ENCODE measurements at places on chromosomes 7 and 10.

- no peak for DNase-seq
Observed at GRCh38 chr7:2629746-2630681, 1.8 kb upstream of the TTYH3 start.

GRCh38 chr10:79331709-79332108, 15.6 kb upstream of the PPIF start:
- peak; percentile 62 for DNase-seq

GRCh38 chr7:135708041-135708440, 19.9 kb downstream of the SLC13A4 start:
- DNase-seq = no peak

GRCh38 chr7:137577184-137577583, 233.7 kb upstream of the PTN start:
- DNase-seq = no peak

- no peak for DNase-seq
Observed at GRCh38 chr7:42014625-42015618, 222.1 kb downstream of the GLI3 start.

DNA sequence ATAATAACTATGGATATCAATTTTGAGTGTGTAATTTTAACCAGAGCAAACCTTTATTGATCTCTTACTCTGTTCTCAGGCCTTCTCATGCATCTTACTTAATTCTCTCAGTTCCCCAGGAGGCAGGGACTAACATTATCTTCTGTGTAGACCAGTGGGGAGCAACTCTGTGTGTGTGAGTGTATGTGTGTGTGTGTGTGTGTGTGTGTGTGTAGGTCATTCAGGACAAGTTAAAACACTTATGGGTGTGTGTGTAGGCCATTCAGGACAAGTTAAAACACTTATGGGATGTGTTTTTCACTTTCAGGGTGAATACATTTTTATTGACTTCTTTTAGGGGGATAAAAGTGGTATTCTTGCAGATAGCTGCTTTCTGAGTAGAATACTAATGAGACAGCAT, 145.0 kb downstream of the ADAM12 start:
- DNase-seq = no peak

DNA sequence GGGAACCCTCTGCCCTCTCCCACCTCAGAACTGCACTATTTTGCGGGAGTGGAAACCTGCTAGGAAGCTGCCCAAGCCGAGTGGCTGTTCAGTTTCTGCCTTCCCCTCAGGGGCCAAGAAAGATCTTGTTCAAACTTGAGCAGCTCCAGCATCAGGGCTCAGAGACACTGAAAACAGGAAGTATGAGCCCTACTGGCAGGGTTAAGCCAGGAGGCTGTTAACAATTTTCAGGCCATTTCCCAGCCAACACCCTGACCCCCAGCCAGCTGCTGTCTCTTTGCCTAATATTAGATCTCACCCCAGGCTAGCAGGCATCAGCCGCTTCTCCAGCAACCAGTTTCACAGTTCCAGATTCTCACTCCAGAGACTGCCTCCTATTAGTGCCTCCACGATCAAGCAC, 9.2 kb downstream of the PLAU start:
- DNase-seq = no peak

DNA sequence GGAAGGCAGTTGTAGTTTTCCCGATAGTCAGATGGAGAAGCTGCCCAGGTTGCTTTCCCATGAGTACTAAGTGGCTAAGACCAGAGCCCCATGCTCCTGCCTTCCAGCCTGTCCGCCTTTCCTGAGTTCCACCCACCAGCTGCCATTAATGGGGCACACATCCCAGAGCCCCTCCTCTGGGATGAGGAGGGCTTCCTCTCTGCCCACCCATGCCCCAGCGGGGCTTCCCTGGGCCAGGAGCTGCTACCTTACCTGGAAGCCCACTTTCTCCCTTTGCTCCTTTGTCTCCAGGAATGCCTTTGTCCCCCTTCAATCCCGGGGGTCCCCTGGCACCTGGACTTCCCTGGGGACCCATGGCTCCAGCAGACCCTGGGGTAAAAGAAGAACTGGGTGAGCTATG, 7.8 kb downstream of the SFTPD start:
- no peak for DNase-seq

DNA sequence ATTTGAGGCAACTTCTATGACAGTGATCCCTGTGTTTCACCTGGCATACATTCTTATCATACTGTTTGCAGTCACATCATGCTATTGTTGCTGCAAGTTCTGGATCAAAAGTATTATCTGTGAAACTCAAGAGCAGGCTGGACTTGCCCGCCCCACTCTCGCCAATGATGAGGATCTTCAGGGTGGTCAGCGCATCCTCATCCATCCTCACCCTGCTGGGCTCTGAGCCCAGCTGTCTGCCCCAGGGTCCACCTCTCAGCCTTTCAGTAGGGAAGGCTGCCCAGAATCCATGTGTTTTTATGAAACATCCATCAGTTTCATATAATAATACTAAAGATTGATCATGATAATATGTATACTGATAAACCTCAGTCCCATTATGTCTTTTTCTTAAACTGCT, 55.4 kb upstream of the KIF5B start:
- DNase-seq = no peak

DNA sequence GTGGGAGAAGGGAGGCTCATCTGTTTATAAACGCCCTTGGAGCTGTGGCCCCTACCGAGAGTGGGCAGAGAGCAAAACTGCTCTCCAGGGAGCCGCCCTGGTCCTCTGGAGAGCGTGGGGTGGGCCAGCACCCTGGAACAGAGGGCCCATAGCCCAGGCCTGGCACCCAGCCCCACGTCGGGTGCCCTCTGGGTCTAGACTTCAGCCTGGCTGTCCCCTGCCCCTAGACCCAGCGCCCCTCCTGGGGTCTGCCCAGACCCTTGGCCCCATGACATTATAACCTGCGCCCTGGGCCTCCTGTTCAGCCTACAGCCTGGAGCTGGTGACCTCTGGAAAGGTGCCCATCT, 24.7 kb downstream of the GET4 start:
- DNase-seq = no peak

- DNase-seq = no peak
Observed at GRCh38 chr7:124388751-124389150, 355.9 kb upstream of the TMEM229A start.

DNA sequence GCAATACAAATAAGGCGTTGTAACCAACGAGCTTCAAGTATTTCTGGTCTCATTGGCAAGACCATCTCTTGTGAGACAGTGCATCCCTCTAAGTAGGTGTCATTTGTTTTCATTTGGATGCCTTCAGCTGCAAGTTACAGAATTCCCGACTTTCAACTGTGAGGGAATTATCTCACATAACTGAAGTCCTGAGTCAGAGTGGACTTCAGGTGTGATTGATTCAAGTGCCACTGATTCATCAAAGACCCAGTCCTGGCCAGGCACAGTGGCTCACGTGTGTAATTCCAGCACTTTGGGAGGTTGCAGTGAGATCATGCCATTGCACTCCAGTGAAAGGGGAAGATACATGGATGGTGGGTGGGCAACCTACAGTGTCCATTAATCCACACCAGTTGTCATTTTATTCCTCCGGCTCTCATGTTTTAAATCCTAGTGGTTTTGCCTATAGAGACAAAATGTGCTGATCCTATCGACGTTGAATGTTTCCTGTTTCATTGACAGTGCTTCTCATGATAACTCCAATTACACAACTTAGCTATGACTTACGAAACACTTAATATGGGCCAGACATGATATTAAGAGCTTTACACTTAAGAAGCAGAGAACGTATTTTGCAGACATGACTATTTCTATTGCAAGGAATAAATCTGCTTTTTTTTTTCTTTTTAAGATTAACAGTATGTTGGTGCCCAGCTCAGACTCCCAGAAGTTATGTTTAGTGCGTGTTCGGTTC, 268.0 kb downstream of the FRMD4A start:
- DNase-seq = no peak

DNA sequence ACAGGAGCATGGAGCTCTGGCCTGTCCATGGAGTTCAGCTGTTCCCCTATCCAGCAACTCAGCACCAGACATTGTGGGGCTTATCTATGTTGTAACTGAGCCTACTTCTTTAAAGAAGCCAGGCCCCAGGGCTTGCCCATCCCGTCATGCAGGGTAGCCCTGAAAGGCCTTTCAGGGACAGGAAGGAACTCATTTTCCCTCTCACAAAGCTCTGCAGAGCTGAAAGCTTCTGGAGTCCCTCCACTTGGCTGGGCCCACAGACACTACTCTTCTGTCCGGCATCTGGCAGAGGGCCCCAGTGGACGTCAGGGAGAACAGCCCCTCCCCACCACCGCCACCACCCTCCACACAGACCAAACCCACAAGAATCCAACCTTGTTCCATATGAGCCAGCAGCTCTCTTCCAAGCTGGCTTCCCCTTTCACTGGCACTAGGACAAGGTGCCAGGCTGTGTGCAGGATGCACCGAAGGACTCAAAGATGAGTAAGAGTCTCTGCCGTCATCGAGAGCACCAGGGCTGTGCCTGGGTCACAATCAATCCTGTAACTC, 33.1 kb downstream of the DENND2A start:
- DNase-seq = no peak

DNA sequence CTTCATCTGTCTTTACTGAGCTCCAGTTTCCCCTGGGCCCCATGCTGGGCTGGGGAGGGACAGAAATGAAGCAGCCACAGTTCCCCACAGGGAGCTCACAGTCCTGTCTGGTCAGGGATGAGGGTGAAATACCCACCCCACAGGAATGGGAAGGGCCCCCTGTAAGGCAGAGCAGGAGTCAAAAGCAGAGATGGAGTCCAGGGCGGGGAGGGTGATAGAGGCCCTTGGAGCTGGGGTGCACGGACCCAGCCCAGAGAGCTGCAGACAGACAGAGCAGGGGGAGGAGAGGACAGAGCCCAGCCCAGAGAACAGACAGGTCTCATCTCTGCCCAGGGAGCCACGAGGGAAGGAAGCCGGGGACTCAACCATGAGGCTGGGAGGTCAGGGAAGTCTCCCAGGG, 34.9 kb upstream of the ZNF488 start:
- no peak for DNase-seq

DNA sequence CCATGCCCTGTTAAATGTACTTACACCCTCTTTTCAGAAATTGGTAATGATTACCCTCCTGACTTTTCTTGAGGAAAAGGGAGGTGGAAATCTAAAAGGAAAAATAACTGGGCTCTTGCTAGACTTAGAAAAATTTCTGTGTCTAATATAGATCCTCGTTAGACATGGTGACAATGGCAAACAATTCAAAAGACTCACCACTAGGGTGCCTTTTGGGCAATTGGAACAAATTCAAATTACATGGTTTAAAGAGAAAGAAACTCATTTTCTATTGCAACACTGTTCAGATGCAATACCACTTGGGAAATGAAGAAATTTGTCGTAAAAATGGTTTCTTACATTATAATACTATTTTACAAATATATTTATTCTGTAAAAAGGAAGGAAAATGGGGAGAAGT, 950.1 kb downstream of the GRM8 start:
- no peak for DNase-seq

- no peak for DNase-seq
Observed at GRCh38 chr10:124386186-124387077, 32.3 kb downstream of the OAT start.

GRCh38 chr7:11192506-11192905, 218.8 kb downstream of the PHF14 start:
- no peak for DNase-seq

- no peak for DNase-seq
Observed at GRCh38 chr10:86756511-86757112, at the start of gene BMPR1A. TSS of gene BMPR1A (plus strand) at chr10:86756619. CDS start at chr10:86876019, 119,400 bp downstream.

GRCh38 chr10:126955396-126955795, 50.2 kb downstream of the DOCK1 start:
- no peak for DNase-seq

DNA sequence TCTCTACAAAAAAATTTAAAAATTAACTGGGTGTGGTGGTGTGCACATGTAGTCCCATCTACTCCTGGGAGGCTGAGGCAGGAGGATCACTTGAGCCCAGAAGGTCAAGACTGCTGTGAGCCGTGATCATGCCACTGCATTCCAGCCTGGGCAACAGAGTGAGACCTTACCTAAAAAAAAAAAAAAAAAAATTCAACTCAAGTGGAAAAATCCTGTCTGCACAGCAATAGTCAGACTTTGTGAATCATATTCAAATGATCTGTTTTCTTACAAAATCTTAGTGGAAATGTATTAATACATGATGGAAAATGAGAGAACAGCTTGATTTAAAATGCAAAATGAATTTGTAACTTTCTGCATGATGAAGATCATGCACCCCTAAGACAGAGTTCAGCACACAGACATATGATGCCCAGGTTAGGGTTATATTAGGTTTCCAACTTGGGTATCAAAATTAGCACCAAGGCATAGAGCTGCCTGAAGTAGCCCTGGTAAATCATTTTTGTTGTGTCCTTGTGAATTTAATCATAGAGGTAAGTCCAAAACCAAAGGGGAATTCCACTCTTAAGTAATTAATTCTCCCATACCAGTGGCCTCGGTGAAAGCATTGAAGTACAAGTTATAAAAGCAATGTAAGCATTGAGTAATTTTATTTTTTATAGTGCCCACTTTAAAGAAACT, 93.8 kb downstream of the ADD3 start:
- no peak for DNase-seq

DNA sequence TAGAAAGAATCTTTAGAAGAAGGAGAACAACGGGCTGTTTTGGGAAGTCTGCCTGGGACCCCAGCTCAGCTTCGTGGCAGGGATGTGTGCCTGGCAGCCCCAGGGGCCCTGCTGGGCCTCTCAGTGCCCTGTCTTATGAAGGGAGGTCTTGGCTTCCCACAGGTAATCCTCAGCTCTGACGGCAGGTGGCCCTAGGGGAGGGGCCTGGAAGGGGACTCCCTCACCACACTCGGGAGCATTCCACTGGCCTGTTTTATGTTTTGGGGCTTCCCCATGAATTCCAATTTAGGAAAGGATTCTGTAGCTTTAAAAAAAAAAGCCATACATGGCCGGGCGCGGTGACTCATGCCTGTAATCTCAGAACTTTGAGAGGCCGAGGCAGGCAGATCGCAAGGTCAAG, 3.0 kb upstream of the DMBT1 start:
- no peak for DNase-seq

- DNase-seq = no peak
Observed at GRCh38 chr10:62025901-62026879, 124.7 kb downstream of the ARID5B start.

DNA sequence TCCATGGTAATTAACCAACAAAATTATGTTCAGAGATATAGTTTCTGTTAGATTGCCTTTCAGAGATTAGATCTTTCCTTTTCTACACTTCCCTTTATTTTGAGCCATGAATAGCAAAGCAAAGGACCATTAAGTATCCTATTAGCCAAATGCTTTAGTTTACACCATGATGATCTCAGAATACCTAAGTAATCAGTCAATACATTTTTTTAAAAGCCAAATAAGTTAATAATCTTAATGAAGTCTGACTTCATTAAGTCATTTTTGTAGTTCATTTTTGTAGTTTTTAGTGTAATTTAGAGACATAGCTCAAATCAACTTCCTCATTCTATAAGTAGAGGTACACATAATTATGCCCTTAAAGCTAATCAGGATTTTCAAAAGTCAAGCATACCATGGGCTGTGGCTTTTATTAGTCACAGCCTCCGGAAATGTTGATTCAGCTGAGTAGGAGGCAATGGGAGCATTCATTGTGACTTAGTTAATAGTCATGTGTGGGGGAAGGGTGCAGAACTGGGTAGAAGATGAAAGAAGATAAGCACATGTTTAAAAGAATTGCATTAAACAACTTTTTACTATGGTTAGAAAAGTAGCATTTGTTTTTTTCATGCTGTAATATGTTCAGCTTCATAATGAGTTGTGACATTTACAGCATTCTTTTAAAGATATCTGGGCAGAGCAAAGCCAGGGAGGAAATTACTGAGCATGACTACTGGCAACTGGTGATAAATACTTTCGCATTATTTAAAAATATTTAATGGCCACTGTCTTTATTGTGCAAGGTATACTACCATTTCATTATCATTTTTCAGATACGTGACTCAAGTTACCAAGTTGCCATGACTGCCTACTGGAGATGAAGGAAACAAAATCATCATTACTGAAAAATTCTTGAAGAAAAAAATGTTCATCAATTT, 57.3 kb upstream of the CCDC71L start:
- peak; percentile 47 for DNase-seq

- DNase-seq = no peak
Observed at GRCh38 chr10:57979491-57979890, 288.2 kb downstream of the IPMK start.

Data from T-helper 22 cell (primary cell).